DMS79 treated with DMSO at 0.1 percent for 48 hours (cell line): ENCODE measurements at places on chromosomes 5 and 9.

GRCh38 chr9:100601216-100601615, 23.3 kb downstream of the CAVIN4 start:
- peak; percentile 1 for DNase-seq

GRCh38 chr9:114218264-114219120, 63.2 kb downstream of the COL27A1 start:
- DNase-seq: no peak

GRCh38 chr5:90184764-90185163, 224.8 kb downstream of the CETN3 start:
- DNase-seq: no peak

DNA sequence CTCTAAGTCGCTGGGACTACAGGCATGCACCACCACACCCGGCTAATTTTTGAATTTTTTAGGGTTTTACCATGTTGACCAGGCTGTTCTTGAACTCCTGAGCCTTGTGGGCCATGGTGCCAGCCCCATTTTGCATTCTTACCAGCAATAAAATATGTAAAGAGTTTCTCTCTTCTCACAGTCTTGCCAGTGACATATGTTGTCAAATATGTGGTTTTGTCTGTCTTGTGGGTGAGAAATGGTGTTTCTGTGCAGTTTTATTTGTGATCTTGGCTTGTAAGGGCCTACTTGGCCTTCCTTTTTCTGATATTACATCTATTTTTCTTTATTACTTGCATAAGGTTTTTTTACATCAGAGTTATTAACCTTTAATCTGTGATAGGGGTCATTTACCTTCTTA, 47.1 kb downstream of the SPIN1 start:
- no peak for DNase-seq

- DNase-seq: no peak
Measured at GRCh38 chr5:2166979-2167377, 284.3 kb upstream of the IRX4 start.

DNA sequence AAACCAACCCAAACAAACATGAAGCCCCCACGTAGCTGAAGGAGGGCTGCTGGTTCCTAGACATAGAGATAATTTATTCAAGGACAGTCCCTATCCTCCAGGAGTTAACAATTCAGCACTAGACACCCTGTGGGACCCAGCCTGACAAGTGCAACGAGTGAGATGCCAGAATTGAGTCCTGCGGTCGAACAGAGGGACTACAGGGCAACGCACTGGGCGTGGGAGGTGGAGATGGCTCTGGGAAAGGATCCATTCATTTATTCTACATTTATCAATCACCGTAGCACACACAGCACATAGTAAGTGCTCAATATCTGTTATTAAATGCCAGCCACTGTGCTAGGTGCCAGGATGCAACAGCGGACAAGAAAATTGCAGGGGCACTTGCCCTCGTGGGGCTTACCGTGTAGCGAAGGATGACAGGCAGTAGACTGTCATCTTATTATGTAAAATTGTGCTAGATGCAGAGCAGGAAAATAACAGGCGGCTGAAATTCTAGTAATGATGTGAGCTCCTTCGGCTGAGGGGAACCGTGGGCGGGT, 855 bp upstream of the ARHGAP26 start:
- no peak for DNase-seq

DNA sequence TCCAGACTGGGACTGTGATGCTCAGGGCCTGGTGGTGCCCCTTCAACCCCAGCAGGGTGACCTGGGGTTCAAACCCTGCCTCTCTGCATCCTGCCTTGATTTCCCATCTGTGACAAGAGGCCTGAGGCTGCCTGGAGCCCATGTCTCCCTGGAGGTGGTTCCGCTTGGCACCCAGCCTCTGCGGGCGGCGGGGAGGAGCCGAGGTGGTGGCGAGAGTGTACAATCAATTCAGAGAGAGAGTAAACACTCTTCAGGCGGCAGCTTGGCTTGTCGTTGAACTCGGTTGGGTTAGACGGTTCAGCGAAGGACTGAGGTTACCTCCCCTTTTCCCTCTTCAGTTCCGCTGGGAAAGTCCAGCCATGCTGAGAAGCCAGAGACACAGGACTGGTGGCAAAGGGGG, 39.3 kb downstream of the NTNG2 start:
- DNase-seq: peak; percentile 83

DNA sequence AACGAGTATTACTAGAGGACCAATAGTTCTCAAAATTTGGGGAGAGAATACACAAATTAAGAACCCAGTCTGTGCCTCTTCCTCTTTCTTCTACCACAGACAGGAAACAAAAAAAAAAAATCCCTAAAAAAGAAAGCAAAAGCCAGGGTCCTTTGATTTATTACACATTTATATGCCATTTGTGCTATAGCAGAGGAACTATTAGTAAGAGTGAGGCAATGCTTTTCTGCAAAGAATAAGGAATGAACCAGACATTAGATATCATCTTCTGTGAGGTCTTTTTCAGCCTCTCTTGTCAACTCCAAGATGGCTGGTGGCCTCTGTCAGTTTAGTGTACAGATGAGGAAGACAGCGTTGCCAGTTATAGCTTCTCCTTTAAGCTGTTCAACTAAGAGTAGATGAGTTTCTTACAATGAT, 127.6 kb downstream of the RFX3 start:
- no peak for DNase-seq

GRCh38 chr5:137751869-137752491, 2.2 kb downstream of the HNRNPA0 start:
- peak; percentile 3 for DNase-seq

DNA sequence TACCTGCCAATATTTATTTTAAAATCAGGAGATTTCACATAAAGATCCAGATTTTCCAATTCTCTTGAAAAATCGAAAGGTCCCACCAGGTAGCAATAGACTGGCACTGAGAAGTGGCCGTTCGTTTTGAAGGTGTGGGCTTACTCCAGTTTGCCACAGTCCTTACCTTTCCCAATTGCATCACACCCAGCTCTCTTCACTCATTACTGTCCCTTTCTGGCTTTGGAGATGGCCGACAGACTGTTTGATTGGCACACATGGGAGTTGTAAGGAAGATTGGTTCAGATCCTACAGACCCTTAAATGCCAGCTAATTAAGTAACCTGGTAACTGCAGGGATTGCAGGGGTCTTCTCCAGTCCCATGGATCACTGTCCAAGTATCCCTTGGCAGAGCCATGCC, 68.7 kb upstream of the LARP1 start:
- DNase-seq: no peak

DNA sequence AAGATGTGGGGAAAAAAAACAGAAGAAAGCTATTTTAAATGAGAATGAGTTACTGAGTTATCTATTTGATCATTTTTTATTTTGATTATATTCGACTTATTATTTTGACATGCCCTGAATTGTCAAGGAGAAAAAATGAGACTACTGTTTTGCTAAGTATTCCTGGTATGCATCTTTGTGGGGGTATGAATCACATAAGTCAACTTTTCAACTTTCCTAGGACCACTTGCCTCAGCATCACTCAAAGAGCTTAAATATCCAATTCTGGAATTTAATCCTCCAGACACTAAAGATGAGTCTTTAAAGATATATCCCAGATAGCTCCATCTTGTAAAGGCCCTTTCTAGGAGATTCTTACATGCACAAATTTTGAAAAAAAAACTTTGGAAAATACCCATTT, 17.4 kb upstream of the SPDL1 start:
- no peak for DNase-seq

- DNase-seq: no peak
Measured at GRCh38 chr9:76610011-76610352, 151.0 kb downstream of the GCNT1 start.

- DNase-seq: no peak
Measured at GRCh38 chr9:137552022-137552768, 516 bp downstream of the MRPL41 start.

GRCh38 chr5:98602534-98603112, 170.8 kb upstream of the RGMB start:
- no peak for DNase-seq

DNA sequence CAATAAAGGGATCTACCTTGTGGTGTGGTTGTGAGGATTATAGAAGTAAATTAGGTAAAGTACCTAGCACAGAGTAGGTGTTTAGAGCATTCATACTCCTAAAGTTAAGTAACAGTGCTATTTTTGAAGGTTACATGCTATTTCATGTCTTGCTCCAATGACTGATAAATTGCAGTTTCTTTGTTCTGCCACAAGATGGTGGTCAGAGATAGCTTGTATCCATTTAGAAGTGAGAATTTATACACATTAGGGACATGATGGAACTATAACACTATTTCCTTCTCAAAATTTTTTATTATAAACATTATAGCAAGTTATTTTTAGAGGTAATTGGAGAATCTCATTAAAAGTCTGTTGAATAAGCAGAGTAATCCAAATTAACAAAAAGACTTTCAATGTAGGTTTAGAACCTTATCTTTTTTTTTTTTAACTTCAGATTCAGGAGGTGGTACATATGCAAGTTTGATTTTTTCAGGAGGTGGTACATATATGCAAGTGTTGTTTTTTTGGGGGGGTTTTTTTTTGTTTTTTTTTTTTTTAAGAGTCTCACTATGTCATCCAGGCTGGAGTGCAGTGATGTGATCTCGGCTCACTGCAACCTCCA, 17.1 kb downstream of the MTREX start:
- peak; percentile 2 for DNase-seq

- no peak for DNase-seq
Measured at GRCh38 chr5:107469064-107469463, 201.7 kb downstream of the EFNA5 start.

GRCh38 chr9:88540251-88540763, 5.3 kb downstream of the NXNL2 start:
- DNase-seq: no peak

GRCh38 chr5:117973785-117974184, 1014.6 kb downstream of the DTWD2 start:
- DNase-seq: no peak

GRCh38 chr5:2752821-2753439, 1.5 kb upstream of the IRX2 start:
- DNase-seq: no peak

DNA sequence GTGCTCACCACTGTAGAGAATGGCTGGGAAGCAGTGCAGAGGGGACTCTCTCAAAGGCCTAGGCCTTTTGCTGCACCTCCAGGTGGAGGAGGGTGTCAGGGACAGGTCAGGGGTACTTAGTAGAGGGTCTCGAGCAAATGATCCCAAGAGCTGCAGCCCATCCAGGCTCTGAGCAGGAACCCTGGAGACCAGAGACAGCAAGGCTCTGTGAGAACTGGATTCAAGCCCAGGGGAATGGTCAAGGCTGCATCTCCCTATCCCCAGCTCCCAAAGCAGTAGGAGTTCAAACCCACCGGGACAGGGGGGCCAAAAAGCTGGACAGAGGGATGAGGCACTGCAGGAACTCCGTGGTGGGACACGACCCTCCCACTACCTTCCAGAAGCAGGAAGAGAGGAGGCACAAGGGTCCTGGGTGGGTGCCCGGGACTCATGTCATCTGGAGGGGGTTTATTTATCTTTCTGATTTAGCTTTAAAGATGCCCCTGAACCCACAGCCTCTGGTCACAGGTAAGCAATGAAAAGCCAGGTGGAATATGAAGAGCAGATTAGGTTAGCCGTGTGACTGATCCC, 124.8 kb downstream of the MVB12B start:
- DNase-seq: no peak

- DNase-seq: peak; percentile 85
Measured at GRCh38 chr9:111298731-111299598, 31.1 kb downstream of the OR2K2 start.

DNA sequence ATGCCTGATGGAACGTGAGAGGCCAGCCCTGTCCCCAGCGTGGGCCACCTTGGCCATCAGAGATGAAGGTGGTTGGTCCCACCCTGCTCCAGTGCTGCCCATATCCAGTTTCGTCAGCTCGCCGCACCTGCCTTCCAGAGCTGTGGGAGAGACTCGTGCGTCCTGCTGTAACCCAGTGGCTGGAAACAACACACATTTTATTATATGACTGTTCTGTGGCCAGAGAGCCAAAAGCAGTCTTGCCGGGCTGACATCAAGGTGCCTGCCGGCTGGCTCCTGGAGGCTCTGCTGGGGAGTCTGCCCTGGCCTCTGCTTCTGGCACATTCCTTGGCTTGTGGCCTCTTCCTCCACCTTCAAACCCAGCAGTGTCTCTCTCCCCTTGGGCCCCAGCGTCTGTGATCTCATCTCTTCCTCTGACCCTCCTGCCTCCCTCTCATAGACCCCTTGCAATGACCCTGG, 94.7 kb downstream of the RXRA start:
- DNase-seq: no peak

DNA sequence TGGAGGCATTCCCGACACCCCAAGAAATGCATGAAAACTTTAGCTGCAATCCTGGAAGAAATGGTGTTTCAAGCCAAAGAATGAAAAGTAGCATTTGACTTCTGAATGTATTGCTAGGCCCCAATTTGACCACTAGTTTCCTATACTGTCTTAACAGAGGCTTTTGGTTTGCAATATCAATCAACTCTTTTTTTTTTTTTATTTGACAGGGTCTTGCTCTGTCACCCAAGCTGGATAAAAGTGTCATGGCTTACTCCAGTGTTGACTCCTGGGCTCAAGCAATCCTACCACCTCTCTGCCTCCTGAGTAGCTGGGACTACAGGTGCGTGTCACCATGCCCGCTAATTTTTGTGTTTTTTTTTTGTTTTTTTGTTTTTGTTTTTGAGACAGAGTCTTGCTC, 3.2 kb upstream of the GPR107 start:
- DNase-seq: no peak

DNA sequence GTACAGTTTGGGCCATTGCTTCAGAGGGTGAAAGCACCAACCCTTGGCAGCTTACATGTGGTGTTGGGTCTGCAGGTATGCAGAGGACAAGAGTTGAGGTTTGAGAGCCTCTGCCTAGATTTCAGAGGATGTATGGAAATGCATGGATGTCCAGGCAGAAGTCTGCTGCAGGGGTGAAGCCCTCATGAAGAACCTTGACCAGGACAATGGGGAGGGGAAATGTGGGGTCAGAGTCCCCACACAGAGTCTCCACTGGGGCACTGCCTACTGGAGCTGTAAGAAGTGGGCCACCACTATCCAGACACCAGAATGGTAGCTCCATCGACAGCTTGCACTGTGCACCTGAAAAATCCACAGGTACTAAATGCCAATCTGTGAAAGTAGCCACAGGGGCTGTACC, 113.6 kb upstream of the SPATA31C2 start:
- DNase-seq: no peak

GRCh38 chr9:134922066-134922931, 4.6 kb upstream of the FCN1 start:
- no peak for DNase-seq

GRCh38 chr5:68306361-68307014, 90.9 kb downstream of the PIK3R1 start:
- no peak for DNase-seq
